Left colon (tissue), 2 donors: ENCODE measurements at places on chromosomes 1 and 21.

DNA sequence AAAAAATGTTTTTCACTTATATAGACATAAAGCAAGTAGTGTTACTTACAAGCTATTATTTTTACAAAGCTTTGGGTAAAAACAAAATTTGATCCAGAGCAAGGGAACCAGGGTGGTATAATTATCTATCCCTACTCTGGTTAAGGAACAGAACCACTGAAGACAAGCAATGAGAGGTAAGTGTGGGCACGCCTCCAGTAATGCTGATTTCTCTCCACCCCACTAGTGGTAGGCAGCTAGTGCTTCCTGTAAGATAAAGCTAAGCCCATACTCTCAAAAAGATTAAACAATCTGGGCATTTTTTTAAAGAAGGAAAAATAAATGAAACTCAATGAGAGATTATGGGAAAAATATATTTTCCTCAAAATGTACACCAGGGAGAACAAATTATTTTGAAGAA, 22.1 kb downstream of the TFB2M start:
- DNase-seq, result no peak

DNA sequence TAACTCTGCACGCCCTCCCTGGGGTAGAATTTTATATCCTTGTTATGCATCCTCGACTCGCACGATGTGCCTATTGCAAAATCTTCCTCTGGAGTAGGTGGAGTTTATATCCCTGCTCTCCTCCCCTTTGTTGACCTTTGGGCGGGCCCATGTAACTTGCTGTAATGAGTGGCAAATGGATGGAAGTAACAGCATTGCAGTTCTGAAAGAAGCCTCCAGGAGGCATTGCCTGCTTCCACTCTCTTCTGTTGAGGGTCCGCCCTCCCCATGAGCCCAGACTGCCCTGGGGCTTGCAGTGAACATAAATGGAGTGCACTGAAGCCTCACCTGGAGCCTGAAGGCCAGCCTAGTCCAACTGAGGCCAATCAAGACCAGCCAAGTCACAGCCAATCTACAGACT, 62.2 kb upstream of the GRIK3 start:
- DNase-seq, result no peak

- DNase-seq, result no peak
These were observed 6.5 kb upstream of the NPL start for GRCh38 chr1:182783068-182783467.

- no peak for DNase-seq
These were observed 9.5 kb upstream of the MAN1C1 start for GRCh38 chr1:25607123-25607522.

GRCh38 chr1:210587566-210587965, 258.9 kb downstream of the HHAT start:
- no peak for DNase-seq
